ENCODE measurements at places on chromosomes 11 and 22.

DNA sequence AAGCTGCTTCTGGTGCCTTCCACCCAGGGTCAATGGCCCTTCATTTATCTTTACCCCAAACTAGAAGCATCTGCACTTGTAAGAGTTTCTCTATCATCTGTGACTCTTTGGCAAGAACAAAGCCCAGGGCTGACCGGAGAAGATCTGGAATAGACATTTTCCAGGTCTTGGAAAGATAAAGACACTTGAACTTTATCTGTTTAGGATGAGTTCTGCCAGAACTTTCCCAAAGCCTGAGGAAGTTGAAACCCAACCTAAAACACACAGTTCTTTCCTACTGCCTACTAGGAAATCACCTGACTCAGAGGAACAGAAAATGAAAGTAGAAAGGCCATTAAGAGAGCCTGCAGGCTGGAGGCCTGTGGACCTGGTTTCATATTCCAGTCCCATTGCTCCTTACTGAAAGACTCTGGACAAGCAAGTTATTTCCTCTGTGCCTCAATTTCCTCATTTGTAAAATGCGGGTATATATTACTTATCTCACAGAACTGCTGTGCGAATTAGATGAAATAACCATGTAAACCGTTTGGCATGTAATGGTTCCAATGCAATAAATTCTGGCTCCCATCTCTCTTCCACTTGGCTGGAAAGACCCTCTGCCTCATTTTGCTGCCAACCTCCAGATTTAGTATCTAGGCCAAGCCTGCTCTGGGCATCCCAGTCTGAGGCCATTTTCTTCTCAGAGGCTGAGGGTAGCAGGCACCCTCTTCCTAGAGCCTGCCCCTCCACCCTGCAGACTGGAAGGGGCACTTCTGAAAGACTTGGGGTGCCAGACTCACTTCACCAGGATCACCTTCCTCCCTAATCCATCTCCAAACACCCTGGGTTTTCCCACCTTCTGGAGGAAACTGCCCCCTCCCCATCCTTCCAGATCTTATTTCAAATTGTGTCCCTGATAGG is 1.2 kb downstream of the UBE2L6 start:
- no peak for DNase-seq

- DNase-seq = no peak
These were observed 825 bp downstream of the PTPMT1 start for GRCh38 chr11:47566149-47566698.

GRCh38 chr11:102144357-102145355 is 34.4 kb downstream of the YAP1 start:
- no peak for DNase-seq

DNA sequence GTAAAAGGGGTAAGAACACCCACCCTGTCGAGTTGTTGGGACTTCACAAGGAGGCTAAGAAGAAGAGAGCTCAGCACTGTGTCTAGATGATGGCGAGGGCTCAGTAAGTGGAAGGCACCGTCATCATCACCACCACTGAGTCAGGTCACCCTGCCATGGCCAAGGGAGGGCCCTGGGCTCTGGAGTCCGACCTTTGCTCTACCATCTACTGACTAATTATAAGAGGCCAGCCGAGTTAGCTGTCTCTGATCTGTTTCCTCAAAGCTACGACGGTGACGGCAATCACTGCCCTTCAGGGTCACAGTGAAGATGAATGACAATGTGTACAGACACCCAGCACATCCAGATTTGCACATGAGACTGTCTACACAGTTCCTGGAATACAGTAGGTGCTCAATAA is 29.3 kb downstream of the KIAA0930 start:
- DNase-seq = no peak

GRCh38 chr11:131413217-131413616 is 42.8 kb downstream of the NTM start:
- DNase-seq = no peak

- DNase-seq = no peak
These were observed 63.6 kb downstream of the PARVG start for GRCh38 chr22:44244265-44244822.

GRCh38 chr22:19714312-19715187 is at the start of gene SEPTIN5:
TSS of gene SEPTIN5 (plus strand) at chr22:19714503. CDS start at chr22:19714589, 86 bp downstream.
- no peak for DNase-seq

DNA sequence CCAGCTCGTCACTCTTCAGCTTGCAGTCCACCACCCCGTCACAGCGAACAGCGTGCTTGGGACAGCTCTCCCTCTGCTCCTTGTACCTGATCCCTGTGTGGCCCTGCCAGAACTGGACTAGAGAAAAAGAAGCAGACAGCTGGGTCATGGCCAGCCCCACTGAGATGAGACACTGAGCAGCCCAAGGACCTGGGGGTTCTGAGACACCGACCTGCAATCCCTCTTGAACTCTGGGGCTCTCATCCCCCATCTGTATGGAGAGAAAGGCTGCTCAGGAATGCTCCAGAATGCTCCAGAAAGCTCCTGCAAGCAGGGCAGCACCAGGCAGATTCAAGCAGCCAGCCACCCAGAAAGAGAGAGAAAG is 14.8 kb downstream of the TMPRSS13 start:
- DNase-seq = no peak

GRCh38 chr11:19822531-19822930 is 109.9 kb downstream of the NAV2 start:
- no peak for DNase-seq

DNA sequence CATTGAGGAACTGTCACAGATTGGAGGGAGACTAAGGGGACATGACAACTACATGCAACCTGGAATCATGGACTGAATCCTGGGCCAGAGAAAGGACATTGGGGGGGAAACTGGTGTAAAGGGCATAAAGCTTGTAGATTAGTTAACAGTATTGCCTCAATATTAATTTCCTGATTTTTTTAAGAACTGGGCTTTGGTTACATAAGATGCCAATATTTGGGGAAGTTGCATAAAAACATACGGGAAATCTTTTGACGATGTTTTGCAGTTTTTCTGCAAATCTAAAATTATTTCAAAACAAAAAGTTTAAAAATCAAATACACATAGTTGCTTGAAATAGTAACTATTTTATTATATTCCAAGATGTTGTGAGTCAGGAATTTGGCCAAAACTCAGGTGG is 2.9 kb upstream of the FOLR3 start:
- no peak for DNase-seq

GRCh38 chr11:117618302-117618981 is 178.6 kb downstream of the DSCAML1 start:
- no peak for DNase-seq

DNA sequence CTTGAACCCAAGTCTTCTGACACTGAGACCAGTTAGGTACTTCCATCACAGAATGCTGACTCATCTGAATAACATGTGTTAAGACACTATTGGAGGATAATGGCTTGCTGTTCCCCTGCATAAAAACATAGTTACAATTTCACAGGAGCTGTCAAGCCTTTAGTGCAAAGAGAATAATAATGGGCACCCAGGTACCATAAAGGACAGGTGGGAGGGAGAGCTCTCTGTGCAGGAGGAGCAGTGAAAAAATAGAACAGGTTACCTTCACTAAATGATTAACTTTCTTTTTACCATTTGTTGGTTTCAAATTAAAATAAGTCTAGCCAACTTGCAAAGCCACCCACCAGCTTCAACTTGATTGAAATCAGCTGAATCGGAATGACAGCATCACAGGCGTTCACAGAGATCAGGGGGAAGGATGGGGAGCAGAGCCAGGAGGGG is 173.2 kb downstream of the DSCAML1 start:
- DNase-seq = no peak

- no peak for DNase-seq
These were observed 70.6 kb upstream of the CAPRIN1 start for GRCh38 chr11:33980897-33981296.

DNA sequence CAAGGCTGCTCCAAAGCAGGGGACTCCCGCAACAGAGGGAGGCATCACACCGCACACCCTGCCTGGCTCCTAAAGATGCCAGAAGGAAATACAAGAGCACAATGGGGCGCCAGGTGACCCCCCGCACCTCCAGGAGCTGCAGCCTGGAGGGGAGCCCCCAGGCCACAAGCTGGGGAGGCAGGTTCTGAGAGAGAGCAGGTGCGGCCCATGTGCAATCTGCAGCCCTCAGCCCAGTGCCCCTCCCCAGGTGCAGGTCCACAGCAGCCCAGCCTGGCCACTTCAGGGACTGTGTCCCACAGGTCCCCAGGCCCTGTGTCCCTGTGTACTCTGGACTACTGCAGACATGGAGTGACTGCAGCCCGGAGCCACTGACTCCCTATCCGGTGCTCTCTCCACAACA is 13.1 kb downstream of the WNT7B start:
- DNase-seq = no peak

DNA sequence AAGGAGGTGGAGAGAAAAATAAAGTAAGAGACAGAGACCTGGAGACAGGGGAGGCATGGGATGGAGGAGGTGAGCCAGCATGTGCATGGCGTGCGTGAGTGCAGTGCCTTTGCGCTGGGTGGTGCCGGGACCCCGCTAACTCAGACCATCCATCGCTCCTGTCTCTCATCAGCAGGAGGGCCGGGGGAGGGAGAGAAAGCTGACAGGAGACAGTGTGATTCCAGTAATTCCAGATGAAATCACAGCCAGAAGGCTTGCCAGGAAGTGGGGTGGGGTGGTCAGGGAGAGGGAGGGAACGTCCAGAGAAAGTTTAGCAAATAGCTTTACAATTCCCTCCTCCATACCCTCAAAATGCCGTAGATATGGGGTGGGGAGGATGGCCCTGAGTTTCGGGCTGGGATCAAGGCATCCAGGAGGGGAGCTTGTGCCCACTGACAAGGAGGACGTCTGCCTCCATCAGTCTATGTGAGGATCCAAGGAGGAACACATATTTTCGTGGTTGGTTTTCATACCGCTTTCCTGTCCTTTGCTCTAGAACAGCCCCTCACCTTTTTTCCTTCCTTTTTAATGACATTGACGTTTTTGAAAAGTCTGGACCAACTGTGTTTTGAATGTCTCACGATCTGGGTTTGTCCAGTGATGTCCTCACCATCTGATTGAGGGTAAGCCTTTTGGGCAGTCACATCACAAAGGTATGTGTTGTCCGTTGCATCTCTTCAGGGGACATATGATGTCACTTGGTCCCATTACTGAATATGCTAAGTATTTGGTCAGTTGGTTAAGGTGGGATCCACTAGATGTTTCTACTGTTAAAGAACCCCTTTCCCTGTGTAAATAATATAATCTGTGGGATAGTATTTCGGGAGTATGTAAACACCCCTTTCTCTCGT is 567.3 kb downstream of the MIAT start:
- DNase-seq = no peak

- no peak for DNase-seq
These were observed 9.2 kb downstream of the CDPF1 start for GRCh38 chr22:46240907-46241306.

DNA sequence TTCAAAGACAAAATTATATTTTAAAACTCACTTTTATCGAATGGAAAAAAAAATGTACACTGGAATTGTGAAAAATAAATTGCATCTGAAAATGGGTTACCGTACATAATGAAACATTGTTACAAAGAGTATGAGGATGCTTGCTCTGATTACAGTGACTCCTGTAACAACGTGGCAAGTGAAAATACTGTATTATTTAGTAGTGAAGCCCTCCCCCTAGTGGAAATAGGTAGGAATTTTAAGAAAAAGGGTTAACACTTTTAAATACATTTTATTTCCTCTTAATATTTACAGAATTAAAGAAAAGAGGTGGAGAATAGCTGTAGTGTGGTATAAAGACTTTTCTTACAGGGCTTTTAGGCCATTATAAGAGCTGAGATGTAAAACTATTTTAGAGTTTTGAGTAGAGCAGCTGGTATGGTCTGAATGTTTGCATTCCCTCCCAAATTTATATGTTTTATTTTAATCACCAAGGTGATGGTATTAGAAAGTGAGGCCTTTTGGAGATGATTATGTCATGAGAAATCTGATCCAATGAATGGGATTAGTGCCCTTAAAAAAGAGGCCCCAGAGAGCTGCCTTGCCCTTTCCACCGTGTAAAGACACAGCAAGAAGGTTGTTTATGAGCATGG is 25.2 kb downstream of the FAM76B start:
- no peak for DNase-seq

GRCh38 chr11:39249566-39250365 is 2209.7 kb downstream of the LRRC4C start:
- no peak for DNase-seq

- no peak for DNase-seq
These were observed 186.6 kb downstream of the ADAMTS15 start for GRCh38 chr11:130634961-130635473.

GRCh38 chr11:4049006-4049405 is 45.6 kb upstream of the RRM1 start:
- DNase-seq = no peak

GRCh38 chr11:15941206-15941770 is 415.1 kb downstream of the SOX6 start:
- DNase-seq = no peak

DNA sequence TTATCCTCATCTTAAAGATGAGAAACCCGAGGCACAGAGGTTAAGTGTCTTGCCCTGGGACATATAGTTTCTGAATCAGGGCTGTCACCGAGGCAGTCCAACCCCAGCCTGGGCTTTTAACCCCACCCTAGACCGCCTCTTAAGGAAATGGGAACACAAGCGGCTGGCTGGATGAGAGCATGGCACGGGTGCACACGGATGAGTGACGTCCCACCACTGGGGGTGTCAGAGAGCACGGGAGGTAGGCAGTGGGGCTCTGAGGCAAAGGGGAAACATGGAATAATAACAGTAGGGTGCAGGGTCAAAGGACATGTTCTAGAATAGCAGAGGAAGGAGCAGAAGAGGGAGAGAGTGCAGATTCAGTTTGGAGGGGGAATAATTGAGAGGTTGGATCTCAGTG is 22.3 kb downstream of the PPFIBP2 start:
- no peak for DNase-seq

All from activated T-helper 1 cell treated with anti-CD3 and anti-CD28 coated beads, Interleukin-2, amount 50 U/mL, for 16 hours (primary cell).